ENCODE measurements at places on chromosomes 11 and 22.
A peak's percentile ranks its signal among the peaks of the same experiment; 100 is the strongest.

GRCh38 chr11:126564566-126564965, 209.1 kb downstream of the ST3GAL4 start:
- DNase-seq: no peak

GRCh38 chr11:127639916-127640315, 639.3 kb upstream of the KIRREL3 start:
- DNase-seq: no peak

- no peak for DNase-seq
Measured at GRCh38 chr22:30210235-30210909, 36.2 kb downstream of the LIF start.

- DNase-seq: peak; percentile 52
Measured at GRCh38 chr11:108239076-108239475, 16.2 kb downstream of the ATM start.

DNA sequence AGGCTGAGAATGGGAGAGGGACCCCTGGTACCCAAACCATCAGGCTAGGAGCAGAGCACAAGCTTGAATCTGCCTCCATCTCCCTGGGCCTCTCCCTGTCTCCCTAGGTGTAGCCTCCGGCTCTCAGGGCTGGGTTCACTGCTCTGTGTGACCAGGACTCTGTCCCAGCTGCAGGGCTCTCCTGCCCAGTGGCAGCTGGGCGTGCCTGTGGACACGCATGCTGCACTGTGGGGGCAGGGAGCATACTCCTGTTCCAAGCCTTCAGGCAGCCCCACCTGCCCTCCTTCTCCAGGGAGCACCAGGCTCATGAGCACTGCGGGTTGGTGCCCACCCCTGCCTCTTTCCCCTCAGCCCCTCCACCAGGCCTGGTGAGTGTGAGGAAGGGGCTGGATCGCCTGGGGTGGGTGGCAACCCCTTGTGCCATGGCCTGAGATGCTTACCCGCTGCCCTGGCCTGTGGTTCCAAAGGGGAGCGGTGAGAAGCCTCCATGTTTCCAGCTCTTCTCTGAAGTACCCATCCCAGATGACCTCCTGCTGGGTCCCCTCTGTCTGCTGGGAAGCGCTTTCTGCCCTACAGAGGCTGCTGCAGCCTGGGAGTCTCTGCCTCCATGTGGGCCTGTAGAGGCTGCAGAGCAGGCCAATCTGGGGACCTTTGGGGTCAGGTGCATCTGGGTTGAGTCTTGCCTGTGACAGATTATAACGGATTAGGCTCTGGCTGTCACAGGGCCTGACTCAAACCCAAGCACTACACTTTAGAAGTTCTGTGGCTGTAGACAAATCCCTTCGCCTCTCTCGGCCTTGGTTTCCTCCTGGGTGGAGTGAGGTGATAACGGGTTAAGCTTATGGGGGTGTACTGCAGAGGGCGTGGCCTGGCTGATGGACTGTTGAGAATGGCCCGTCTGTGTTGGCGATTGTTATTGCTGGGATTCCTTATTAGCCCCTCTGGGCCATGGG, 43.7 kb downstream of the WNT11 start:
- DNase-seq: no peak

DNA sequence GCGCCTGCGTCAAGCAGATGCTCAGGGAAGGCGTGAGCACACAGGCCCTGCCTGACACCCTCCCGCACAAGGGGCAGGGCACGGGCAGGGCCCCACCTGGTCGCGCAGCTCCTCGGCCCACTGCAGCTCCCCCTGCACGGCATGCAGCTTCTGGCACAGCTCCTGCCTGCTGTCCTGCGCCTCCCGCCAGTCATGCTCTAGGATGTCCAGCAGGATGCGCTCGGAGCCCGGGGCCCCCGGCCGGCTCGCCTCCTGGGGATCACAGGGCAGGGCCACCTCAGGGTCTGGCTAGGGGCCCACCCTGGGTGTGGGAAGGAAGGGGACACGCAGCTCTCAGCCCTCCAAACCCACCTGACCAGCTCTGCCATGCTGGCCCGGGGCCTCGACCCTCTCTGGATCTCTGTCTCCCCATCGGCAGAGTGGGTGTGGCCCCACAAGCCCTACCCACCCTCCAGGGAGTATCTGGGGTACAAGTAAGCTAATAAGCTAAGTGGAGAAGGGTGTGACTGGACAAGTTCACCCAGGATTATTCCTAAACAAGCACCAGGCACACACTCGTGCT, 10.7 kb downstream of the CARD10 start:
- DNase-seq: no peak

- peak; percentile 45 for DNase-seq
Measured at GRCh38 chr11:110349138-110349996, 53.0 kb upstream of the RDX start.

DNA sequence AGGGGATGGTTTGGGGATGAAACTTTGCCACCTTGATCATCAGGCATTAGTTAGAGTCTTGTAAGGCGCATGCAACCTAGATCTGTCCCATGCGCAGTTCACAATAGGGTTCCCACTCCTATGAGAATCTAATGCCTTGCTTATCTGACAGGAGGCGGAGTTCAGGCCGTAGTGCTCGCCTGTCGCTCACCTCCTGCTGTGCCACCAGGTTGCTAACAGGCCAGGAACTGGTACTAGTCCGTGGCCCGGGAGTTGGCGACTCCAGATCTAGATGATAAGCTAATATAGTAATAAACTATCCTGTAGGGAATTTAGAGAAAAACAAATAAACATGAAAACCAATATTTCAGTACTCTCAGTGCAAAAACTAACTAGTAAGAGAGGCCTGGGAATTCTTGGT, 155.4 kb upstream of the ANO5 start:
- DNase-seq: no peak

- no peak for DNase-seq
Measured at GRCh38 chr11:100908746-100909145, 220.9 kb downstream of the PGR start.

- DNase-seq: no peak
Measured at GRCh38 chr11:128345316-128345715, 242.0 kb downstream of the ETS1 start.

- no peak for DNase-seq
Measured at GRCh38 chr11:131785801-131786200, 415.4 kb downstream of the NTM start.

DNA sequence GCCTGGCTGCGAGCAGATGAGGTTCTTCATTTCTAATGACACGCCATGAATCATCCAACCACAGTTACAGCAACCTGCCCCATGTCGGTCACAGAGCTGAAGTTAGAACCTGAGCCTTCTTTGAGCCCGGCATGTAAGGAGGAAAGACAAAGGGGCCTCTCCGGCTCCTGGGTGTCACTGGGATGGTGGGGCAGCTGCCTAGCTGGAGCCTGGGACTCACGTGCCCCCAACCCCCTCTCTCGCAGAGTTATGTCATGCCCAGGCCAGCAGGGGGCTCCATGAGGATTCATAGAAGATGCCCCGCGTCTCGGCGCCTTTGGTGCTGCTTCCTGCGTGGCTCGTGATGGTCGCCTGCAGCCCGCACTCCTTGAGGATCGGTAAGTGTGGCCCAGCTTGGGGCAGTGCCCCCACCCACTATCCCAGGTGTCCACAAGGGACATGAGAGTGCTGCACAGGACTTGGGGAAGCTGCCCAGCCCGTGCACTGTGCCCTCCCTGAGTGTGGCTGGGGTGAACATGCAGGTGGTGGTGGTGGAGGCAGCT, 148.5 kb downstream of the GRIK4 start:
- DNase-seq: peak; percentile 48
